Neural crest cell (in vitro differentiated cells): ENCODE measurements at places on chromosomes 16 and 17.

GRCh38 chr17:58865301-58865700 is 109.6 kb downstream of the PPM1E start:
- no peak for DNase-seq

DNA sequence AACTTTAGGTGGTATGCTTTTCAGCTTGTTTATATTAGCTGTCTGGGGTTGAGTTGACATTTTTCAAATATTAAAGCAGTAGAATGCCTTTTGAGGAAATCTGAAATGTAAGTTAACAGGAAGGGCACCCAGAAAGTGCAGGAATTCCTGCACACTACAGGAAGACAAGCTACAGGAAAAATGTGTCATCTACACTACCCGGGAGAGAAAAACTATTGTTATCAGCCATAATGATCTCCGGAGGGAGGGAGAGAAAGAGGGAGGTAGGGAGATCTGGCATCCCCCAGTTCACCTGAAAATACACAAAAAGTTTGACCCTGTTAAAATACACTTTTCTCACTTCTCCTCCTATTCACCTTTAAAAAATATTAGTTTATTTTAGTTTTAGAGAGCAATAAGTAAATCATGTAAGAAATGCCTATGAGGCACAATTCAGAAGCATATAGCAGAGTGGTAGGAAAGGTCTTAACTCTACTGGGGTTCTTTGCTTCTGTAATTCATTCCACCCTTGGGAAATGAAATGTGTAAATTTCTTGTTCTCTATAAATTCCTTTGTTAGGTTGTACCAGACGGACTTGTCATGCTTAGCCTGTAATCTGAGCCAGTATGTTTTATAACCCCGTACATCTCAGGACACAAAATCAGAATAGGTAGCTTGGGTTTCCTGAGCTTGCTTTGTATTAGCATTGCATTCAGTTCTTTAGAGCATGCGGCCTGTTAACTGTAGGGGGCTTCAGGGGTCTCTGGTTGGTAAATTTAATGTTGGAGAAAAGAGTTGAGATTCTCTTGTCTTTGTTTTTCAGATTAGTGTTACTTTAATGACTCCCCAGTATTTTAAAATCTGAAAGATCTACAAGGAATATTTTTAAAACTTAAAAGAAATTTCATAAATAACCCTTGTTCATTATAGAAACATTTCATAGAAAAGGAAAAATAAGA is 3.3 kb downstream of the MAP2K6 start:
- no peak for DNase-seq

DNA sequence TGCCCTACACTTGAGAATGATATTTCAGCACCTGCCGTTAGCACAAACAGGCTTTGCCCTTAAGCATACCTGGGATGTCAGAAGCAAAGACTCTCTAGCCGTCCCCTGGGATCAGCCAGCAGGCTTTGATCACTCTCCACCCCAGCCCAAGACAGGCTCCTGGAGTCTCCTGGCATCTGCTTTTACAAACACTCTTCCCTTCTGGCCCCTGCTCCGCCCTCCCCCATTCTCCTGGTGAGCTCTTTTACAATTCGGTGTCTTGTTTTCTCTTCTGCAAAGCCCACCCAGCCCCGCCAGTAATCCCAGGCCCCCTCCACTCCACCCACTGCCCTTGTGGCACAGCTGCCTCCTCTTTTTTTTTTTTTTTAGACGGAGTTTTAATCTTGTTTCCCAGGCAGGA is 50.4 kb downstream of the KATNIP start:
- no peak for DNase-seq

DNA sequence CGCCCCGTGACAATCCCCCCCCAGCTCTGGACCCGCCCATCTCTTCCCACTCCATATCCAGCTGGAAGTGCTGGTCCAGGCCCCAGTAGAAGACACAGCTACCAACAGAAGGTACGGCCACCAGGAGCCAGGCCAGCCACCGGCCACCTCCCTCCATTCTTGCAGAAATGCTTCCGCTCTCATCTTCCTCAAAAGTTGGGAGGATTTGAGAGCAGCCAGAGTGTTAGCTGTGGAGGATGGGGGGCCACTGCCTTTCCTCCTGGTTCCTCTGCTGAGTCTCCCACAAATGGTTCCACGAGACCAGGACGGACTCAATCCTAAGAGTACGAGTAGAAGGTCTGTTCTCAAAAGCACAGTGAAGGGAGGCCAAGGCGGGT is 78.3 kb downstream of the GAS7 start:
- no peak for DNase-seq

- DNase-seq, result no peak
These were observed 52.1 kb downstream of the KLHDC4 start for GRCh38 chr16:87713451-87714229.

DNA sequence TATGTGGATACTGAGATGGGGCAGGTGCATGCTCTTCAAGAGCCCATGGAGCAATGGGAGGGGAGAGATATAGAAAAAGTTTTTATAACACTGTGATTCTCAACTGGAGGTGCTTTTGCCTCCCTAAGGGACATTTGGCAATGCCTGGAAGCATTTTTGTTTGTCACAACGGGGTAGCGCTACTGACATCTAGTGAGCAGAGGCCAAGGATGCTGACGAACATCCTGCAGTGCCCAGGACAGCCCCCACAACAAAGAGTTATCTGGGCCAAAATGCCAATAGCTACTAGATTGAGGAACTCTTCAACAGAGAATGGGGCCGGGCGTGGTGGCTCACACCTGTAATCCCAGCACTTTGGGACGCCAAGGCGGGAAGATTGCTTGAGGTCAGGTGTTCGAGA is 67.2 kb upstream of the CLEC3A start:
- no peak for DNase-seq

DNA sequence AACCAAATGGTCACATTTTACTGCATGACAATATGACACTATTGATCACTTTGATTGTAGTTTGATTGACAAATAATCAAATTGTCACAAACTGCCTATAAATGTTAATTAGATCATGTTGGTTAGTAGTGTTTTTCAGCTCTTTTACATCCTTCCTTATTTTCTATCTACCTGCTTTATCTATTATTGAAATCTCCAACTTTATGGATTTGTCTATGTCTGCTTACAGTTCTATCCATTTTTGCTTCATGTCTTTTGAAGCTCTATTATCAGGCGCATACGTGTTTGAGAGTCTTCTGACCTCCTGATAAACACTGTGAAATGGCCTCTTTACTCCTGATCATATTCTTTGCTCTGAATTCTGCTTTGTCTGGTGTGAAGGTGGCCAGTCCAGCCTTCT is 83.2 kb upstream of the GNG13 start:
- no peak for DNase-seq
